Subcutaneous preadipocyte (primary cell): ENCODE measurements at places on chromosomes 6 and 20. TPM values are rescaled to one million over a fixed set of nuclear protein-coding genes. Genes with fewer than 3 reads are reported as not detected.

Gene TENT5A
- 23.7 and 30.1 TPM in 2 replicates for total RNA-seq

Gene ENPP4
- total RNA-seq, result 1.2 and 8.1 TPM in 2 replicates

Gene ZGPAT
- 15.1 and 19.4 TPM in 2 replicates for total RNA-seq

Gene FAM162B
- 0.73 and 3.7 TPM in 2 replicates for total RNA-seq

Gene MOXD1
- 14.3 and 43.4 TPM in 2 replicates for total RNA-seq

Gene WFDC10B
- total RNA-seq, result not detected in 2 replicates

Gene CLVS2
- total RNA-seq, result under 0.01 TPM in 2 replicates

Gene JAG1
- 20.9 and 34.8 TPM in 2 replicates for total RNA-seq

Gene OR2H2
- total RNA-seq, result not detected in 2 replicates

Gene SLC23A2
- 14.0 and 19.0 TPM in 2 replicates for total RNA-seq

Gene DYNLT2
- total RNA-seq, result 0.37 and 0.98 TPM in 2 replicates
